Activated B cell treated with CpG ODN at 0.5 μM for 24 hours (primary cell): ENCODE measurements at places on chromosomes 3 and 15. TPM values are rescaled to one million over a fixed set of nuclear protein-coding genes. Genes with fewer than 3 reads are reported as not detected.
A peak's percentile ranks its signal among the peaks of the same experiment; 100 is the strongest.

DNA sequence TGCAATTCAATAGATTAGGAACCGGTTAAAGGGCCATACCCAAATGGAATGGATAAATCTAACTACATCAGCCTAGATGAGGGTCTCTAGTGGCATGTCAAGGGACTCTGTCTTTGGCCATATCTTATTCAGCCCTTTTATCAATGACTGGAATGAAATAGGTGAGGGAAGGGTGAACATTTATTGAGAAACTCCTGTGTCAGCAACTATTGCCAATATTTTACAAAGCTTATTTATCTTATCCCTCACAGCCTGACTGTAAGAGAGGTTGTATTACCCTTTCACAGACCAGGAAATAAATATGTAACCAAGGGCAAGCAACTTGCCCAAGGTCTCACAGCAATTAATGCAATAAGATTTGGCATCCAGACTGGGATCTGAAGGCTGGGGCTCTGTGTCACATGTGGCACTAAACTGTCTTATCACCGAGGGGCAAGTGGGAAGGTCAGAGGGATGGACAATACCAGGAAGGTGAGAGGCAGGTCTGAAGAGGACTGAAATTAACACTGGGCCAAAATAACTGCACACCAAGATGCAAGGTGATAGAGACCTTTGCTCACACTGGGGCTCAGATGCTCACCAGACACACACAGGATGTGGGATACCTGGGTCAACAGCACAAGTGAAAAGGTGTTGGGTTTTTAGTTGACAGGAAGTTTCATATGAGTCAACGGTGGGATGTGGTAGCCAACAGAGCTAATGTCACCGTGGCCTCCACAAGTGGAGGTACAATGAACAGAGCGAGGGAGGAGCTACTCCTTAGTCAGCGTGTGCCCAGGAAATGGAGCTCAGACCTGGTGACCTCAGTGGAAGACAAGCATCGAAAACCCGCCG lies 261.3 kb downstream of the RPLP1 start:
- H3K27ac ChIP-seq: no peak overlapping the region
- peaks cover 3% of the 10 kb centered on the region for H3K27me3 ChIP-seq
- no peak overlapping the region for H3K4me3 ChIP-seq
- H3K4me1 ChIP-seq: peaks cover 25% of the 10 kb centered on the region
- no peak for DNase-seq

- peaks cover 6% of the 10 kb centered on the region for H3K36me3 ChIP-seq
- DNase-seq: no peak
- peaks cover 70% of the 10 kb centered on the region for H3K4me1 ChIP-seq
- no peak overlapping the region for H3K4me3 ChIP-seq
- H3K27ac ChIP-seq: no peak overlapping the region
Observed at GRCh38 chr15:90419206-90419605, 31.2 kb downstream of the IQGAP1 start.

DNA sequence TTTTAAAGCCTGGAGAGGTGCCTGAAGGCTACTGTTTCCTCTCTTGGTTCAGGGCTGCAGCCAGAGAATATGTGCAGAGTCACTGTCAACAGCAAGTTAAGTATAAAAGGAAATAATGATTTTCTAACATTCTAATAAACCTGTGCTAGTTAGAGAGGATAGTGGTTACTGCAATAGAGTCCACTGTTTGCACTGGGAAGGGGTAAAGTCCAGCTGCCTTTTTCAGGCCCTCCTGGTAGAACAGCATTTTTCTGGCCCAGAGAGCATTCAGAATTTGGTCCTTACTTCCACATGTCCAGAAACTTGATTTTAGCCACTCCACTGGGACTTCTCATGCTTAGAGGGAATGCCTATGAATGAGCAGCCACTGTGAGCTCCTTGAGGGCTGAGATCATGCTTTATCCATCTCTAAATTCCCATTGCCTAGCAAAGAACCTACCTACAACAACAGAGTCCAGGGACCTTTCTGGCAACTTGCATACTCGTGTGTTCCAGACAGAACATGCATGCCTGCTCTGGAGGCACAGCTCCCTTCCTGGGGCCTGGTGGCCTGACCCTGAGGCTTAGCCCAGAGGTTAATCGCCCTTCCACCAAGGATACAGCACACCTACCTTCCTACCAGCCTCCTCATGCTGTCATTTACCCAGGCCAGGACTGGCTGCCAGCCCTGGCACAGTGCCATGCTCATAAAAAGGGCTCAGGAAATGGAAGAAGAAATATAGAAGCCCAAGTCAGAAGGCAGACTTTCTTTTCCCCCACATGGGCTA lies 50.3 kb upstream of the ATP13A3 start:
- H3K4me1 ChIP-seq: peaks cover 3% of the 10 kb centered on the region
- H3K4me3 ChIP-seq: no peak overlapping the region
- DNase-seq: no peak
- no peaks in the 10 kb centered on the region for H3K36me3 ChIP-seq

GRCh38 chr15:90059208-90059985 lies 42.9 kb downstream of the IDH2 start:
- H3K4me1 ChIP-seq: peaks cover 81% of the 10 kb centered on the region
- peak overlapping the region; percentile 70 for H3K4me3 ChIP-seq
- peak; percentile 85 for DNase-seq
- H3K36me3 ChIP-seq: no peaks in the 10 kb centered on the region
- no peaks in the 10 kb centered on the region for H3K27me3 ChIP-seq

DNA sequence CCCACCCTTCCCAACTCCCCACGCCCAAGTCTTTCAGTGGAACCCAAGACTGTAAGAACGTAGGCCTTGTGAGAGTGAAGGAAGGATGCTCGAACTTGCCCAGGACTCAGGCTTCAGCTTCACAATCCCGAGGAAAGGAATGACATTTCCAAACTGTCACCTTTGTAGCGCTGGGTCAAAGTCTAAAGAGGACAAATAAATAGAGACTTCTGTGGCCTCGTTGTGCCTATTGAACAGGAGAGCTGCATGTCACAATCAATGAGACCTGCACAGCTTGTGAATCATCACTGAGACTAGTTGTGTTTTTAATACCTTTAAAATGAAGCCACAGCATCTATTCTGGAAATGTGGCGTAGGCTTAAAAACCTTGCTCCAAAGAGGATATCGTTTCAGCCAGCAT lies 222.8 kb upstream of the ST8SIA2 start:
- no peak for DNase-seq
- no peaks in the 10 kb centered on the region for H3K4me1 ChIP-seq
- no peak overlapping the region for H3K27ac ChIP-seq
- H3K36me3 ChIP-seq: no peaks in the 10 kb centered on the region

- H3K4me1 ChIP-seq: peaks cover 29% of the 10 kb centered on the region
- H3K4me3 ChIP-seq: no peak overlapping the region
- peaks cover 10% of the 10 kb centered on the region for H3K27me3 ChIP-seq
- H3K27ac ChIP-seq: no peak overlapping the region
- no peaks in the 10 kb centered on the region for H3K36me3 ChIP-seq
- no peak for DNase-seq
Observed at GRCh38 chr3:193972832-193973231, 163.1 kb upstream of the HES1 start.

DNA sequence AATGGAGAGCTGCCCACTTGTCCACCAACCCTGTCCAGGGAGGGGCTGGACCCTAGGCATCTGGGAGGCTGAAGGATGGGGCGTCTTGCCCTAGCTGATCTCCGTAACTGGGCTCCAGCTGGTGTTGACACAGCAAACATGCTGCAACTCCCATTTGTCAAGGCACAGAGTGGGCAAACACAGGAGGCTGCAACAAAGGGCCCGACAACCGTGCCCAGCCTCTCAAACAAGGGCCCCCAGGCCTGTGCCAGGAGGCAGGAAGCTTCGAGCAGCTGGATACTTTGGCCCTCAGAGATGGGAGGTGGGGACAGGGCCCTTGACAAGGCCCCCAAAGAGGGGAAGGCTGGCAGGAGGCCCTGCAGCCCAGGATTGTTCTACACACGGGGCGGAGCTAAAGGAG lies 64.2 kb upstream of the TMEM115 start:
- no peaks in the 10 kb centered on the region for H3K4me1 ChIP-seq
- no peak overlapping the region for H3K27ac ChIP-seq
- H3K36me3 ChIP-seq: no peaks in the 10 kb centered on the region
- DNase-seq: no peak
- no peak overlapping the region for H3K4me3 ChIP-seq

GRCh38 chr3:50242381-50242770 lies 6.4 kb downstream of the GNAI2 start:
- no peaks in the 10 kb centered on the region for H3K27me3 ChIP-seq
- no peak for DNase-seq
- H3K36me3 ChIP-seq: peaks cover 40% of the 10 kb centered on the region

GRCh38 chr3:184600685-184601377 lies 39.2 kb downstream of the EPHB3 start:
- H3K4me1 ChIP-seq: peaks cover 25% of the 10 kb centered on the region
- H3K4me3 ChIP-seq: no peak overlapping the region
- H3K27me3 ChIP-seq: peaks cover 40% of the 10 kb centered on the region
- no peak overlapping the region for H3K27ac ChIP-seq
- DNase-seq: no peak

DNA sequence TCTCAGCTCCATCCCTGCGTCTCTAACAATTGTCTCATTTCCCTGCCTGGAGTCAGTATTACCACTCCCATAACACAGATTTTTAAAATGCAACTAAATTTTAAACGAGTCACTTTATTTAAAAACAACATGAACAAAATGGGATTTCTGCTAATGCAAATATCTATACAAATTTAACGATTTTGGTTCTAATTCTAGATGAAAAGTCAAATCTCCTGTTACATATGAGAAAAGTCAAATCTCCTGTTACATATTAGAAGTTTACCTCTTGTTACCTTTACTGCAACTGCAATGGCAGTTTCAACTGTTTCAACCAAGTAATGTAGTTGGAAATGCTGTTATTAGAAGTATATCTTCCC lies 578 bp upstream of the RPL39L start:
- peaks cover 18% of the 10 kb centered on the region for H3K36me3 ChIP-seq
- H3K4me1 ChIP-seq: peaks cover 19% of the 10 kb centered on the region
- peak overlapping the region; percentile 95 for H3K27ac ChIP-seq
- DNase-seq: no peak

- H3K27me3 ChIP-seq: peaks cover under 1% of the 10 kb centered on the region
- no peaks in the 10 kb centered on the region for H3K36me3 ChIP-seq
- no peaks in the 10 kb centered on the region for H3K4me1 ChIP-seq
- no peak overlapping the region for H3K27ac ChIP-seq
- no peak for DNase-seq
Observed at GRCh38 chr3:190853464-190853863, 9.0 kb downstream of the GMNC start.

Gene SLC6A11
- total RNA-seq: not detected in 2 replicates

Gene OR5K2
- total RNA-seq: not detected in 2 replicates

Gene GNAI2
- total RNA-seq: 281 and 295 TPM in 2 replicates

Gene CHDH
- 3.4 and 6.0 TPM in 2 replicates for total RNA-seq

Gene ATP13A4
- 3.4 TPM in 2 replicates for total RNA-seq

Gene MRPS22
- 37.0 and 44.7 TPM in 2 replicates for total RNA-seq

Gene TFDP2
- total RNA-seq: 20.0 and 23.1 TPM in 2 replicates

Gene KLHL25
- total RNA-seq: 2.0 and 2.1 TPM in 2 replicates

Gene GPR176
- total RNA-seq: 0.12 TPM in 1 of 2 replicates, not detected in the other

Gene ZNF80
- total RNA-seq: 0.53 and 0.66 TPM in 2 replicates

Gene VIPR1
- total RNA-seq: 3.2 and 3.6 TPM in 2 replicates

Gene SNURF
- 9.8 and 15.9 TPM in 2 replicates for total RNA-seq
